ENCODE measurements at places on chromosomes 6 and 20.

DNA sequence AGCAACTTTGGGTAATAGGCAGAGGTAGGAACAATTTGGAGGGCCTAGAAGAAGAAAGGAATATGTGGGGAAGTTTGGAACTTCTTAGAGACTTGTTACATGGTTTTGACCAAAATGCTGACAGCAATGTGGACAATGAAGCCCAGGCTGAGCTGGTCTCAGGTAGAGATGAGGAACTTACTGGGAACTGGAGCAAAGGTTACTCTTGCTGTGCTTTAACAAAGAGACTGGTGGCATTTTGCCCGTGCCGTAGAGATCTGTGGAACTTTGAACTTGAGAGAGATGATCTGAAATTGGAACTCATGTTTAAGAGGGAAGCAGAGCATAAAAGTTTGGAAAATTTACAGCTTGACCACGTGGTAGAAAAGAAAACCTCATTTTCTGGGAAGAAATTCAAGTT, 28.3 kb upstream of the TMEM200A start:
- no peak for DNase-seq

- DNase-seq = no peak
Observed at GRCh38 chr6:38216451-38216850, 396.9 kb downstream of the ZFAND3 start.

DNA sequence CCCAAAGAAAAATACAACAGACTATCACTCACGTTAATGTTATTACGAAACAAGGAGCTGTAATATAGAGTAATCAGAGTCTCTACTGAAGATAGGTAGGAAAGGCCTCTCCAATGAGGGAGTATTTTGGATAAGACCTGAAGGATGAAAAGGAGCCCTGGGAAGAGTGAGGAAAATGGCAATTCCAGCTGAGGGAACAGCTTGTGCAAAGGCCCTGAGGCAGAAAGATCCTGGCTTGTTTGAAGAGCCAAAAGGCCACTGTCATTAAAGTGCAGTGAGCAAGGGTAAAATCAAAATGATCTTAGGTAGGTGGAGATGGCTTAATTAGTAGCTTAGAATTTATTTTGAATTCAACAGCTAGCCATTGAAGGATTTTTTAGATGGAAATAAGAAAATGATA, 138.6 kb downstream of the KHDC1L start:
- no peak for DNase-seq

GRCh38 chr6:157162766-157163433, 160.4 kb downstream of the TMEM242 start:
- no peak for DNase-seq

- DNase-seq = no peak
Observed at GRCh38 chr20:44071526-44072111, 115.4 kb downstream of the JPH2 start.

- DNase-seq = no peak
Observed at GRCh38 chr6:136341967-136342366, 52.3 kb upstream of the BCLAF1 start.

DNA sequence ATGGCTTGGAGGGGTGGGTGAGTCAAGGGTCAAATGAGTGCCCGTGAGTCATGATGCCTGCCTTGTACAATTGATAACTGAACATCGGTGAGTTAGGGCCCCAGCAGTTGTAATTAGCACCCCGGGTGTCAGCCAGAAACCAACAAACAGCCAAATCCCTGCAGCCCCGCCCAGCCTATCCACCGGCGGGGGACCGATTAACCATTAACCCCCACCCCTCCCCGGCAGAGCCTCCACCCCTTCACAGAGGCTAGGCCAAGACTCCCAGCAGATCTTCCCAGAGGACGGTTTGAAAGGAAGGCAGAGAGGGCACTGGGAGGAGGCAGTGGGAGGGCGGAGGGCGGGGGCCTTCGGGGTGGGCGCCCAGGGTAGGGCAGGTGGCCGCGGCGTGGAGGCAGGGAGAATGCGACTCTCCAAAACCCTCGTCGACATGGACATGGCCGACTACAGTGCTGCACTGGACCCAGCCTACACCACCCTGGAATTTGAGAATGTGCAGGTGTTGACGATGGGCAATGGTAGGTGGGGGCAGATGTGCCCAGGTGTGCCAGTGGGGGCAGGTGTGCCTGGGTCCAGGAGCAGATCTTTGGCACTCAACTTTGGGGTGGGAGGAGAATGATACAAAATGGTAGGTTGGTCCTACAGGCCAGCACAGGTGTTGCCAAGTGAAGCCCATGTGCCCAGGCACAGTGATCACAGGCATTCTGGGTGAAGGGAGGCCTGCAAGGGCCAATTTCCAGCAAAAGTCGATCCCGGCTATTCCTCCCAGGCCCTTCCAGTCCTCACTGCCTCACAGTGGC, 45.7 kb downstream of the HNF4A start:
- DNase-seq = no peak

DNA sequence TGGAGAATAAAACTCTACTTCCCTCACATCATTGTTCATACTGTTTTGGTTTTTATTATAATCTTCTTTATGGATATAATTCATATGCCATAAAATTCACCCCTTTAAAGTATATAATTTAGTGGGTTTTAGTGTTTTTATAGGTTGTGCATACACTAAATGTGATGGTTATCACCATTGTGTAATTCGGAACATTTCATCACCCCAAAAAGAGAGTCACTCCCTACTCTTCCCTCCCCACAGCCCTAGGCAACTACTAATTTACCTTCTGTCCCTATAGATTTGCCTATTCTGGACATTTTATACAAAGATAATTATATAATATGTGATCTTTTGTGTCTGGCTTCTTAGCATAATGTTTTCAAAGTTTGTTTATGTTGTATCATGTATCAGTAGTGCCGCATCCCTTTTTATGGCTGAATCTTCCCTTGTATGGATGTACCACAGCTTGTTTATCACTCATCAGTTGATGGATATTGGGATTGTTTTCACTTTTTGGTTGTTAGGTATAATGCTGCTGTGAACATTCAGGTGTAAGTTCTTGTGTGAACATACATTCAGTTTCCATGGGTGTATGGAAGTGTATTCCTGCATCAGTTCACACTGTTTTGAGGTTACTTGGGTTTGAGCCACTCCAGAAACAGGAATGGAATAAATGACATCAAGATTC, 4.2 kb downstream of the TM9SF4 start:
- no peak for DNase-seq

DNA sequence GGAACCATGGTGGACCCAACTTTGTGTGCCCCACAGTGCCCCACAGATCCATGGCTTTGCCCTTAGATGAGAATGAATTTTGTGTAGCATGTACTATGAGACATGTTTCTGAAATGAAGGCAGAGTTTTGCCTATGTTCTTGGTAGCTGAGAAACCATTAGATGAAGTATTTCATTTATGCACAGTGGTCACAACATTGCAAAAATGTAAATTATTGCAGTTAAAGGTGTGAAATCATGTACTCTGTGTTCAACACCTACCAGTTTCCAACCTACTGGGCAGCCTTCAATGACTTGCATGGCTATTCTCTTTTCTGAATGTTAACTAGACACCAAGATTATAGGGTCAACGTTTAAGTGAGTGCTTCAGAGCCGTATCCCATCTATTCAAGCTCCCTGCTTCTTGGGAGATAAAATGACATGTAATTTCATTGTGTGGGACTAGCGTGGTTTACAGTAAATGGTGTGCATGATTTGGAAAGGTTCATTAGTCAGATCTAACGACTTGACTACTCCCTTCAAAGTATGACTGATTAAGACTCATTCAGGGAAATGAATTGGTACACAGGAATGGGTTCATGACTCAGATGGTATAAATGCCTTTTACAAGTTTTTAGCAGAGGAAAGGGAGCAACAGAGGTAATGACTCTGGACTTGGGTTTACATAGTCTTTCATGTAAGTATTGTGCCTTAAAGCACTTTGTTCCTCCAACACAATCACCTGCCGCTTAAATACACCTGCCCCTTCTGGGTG, 106.1 kb upstream of the AKIRIN2 start:
- peak; percentile 60 for DNase-seq

DNA sequence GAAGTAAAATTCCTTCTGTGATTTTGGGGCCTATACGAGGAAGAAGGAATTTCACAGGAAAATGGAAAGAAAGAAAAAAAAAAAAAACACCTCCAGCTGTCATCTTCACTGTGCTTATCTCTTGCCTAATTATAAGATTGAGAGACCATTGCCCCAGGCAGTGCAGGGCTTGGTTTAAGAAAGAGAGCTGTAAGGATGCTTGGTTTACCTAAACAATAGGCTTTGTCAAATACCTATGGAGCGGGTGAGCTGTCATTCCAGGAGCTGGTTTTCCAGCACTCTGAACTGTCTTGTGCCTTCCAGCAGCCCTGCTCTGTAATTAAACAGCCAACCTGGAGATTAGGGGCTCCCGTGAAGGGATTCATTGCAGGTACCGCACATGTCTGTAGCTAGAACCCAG, 137.8 kb downstream of the EDN3 start:
- DNase-seq = no peak

DNA sequence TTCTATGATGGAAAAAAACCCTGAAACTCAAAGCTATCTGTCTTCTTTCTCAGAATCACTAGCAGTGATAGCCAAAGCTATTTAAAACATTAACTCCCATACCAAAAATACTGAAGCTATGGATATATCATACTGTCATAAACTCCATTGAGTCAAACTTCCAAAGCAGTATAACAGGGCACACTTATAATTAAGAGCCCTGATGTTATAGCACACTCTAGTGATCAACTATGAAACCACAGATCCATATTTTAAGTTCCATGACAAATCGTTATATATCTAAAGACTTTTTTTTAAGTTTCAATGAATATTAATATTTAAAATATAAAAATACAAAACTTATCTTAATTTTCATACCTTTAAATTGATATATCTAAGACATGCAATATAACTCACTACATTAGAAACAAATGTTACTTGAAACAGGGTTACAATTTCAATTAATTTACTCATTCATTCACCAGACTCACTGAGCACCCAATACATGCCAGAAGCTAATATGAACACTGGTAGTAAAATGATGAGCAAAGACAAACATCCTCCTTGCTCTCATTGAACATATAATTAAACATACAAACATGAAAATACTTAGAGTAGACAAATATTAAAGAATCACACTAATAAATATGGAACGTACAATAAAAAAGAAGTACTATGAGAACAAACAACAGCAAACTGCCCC, 69.3 kb downstream of the IBTK start:
- no peak for DNase-seq

GRCh38 chr6:12952318-12952717, 235.8 kb downstream of the PHACTR1 start:
- DNase-seq = no peak

DNA sequence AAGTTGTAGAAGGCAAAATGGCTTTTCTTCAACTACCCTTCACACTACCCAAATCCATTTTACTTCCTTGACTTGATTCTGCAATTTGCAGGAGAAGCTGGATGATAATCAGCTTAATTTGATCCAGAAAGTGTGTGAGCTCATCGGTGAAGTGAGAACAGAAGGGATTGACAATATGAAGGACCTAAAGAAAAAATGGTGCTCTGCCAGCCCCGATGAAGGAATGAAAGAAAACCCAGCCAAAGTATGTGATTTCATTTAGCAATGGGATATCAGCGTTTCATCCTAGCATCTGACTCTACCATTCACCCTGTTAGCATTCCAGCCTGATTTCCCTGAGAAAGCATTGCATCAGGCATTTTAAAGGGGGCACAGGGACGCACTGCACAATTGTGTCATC, 41.5 kb downstream of the CD164 start:
- DNase-seq = no peak

GRCh38 chr20:61627791-61628415, 375.8 kb downstream of the CDH4 start:
- no peak for DNase-seq

DNA sequence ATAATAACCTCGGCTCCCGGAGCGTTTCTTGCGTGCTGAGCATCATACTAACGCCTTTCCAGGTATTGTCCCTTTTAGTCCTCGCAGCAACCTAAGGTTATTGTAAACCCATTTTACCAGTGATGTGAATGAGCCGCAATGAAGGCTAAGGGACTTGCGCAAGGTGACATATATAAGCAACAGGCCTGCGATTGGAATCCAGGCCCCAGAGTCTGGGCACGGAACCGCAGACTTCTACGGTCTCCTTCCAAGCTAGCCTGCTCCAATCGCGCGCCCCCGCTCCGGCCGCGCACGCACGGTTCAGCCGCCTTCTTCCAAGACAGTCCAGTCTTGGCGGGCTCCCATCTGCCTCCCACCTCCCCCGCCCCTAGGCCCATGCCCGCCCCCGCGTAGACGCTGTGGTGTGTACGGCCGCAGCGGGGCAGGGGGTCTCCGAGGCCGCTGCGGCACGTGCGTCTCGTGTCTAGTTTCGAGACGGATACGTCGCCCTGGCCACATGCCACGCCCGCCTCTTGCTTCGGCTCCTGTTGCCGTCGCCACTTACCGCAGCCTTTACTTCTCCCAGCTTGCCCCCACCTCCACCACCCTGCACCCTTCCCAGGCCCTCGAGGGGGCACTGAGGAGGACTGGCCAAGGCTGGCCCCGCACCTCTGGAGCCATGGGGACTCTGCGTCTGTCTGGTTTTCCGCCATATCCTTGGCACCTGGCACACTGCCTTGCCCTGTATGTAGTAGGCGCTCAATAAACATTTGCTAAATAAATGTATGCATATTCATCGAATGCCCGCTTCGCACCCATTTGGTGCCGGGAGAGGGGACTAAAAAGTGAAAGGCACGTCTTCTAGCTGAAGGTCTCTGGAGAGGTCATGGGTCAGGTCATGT, 855 bp upstream of the GFOD1 start:
- DNase-seq = no peak

DNA sequence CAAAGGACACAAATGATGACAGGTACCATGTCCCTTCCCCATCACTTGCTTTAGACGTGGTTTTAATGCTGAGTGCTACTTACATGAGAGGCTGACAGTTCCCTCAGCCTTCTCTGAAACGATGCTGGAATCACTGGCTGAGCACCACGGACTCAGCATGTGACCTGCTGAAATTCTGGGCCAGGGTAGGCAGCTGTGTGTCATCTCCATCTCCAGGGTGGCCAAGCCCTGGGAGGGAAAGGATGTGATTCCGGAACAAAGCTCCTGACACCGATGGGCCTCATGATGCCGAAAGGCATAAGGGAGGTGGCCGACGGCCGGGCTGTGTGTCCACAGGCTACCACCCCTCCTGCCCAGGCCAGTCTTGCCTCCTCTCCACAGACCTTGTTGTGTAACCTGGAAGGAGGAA, 184.3 kb upstream of the CST7 start:
- DNase-seq = no peak

DNA sequence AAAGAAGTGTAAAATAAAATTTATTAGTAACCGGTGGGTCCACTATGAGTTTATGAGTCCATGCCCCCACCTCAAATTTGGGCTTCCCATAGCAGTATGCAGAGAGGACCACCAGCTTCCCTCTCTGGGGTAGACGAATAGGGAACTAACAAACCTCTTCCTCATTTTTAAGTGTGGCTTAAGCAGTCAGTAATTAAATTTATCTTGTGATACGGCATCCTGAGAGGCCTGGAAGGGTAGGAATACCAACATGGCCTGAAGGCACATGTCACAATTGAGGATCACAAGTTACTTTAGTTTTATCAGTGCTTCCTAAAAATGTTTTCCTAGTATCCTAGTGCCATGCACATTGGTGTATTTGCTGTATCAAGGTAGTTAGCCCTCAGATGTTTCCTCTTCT, 239.9 kb downstream of the HIVEP2 start:
- no peak for DNase-seq
